ENCODE measurements at places on chromosomes 16 and 17.

GRCh38 chr17:71037386-71037785 lies 868.1 kb downstream of the KCNJ2 start:
- DNase-seq = no peak

- DNase-seq = no peak
These were observed 10.3 kb upstream of the ABCC12 start for GRCh38 chr16:48165961-48166578.

- DNase-seq = no peak
These were observed 1.9 kb downstream of the NTN3 start for GRCh38 chr16:2472885-2473445.

DNA sequence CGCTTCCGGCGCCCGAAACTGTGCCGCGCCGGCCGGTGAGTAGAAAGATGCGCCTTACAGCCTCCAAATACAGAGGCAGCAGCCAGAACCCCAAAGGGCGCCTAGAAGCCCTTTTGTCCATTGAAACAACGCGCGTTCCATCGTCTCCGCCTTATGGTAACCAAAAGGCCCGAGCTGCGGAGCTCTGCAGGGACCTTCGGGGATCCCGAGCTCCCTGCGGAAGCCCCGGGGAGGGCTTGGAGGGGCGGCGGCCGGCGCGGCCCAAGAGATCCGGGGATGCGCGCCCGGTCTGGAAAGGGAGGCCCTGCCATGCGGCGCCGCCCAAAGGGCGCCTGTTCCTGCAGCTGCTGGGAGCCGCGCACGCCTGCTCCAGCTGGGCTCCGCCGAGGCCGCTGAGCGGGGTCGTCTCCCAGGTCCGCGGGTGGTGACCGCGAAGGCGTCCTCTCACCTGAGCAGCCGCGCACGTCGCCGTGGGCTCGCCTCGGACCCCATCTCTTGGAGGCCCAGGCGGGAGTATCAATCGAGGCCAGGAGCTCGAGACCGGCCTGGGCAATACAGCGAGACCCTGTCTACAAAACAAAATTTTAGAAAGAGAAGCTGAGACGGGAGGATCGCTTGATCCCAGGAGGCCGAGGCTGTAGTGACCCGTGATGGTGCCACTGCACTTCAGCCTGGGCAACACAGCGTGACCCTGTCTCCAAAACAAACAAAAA lies 742 bp upstream of the FBXO31 start:
- DNase-seq = no peak

DNA sequence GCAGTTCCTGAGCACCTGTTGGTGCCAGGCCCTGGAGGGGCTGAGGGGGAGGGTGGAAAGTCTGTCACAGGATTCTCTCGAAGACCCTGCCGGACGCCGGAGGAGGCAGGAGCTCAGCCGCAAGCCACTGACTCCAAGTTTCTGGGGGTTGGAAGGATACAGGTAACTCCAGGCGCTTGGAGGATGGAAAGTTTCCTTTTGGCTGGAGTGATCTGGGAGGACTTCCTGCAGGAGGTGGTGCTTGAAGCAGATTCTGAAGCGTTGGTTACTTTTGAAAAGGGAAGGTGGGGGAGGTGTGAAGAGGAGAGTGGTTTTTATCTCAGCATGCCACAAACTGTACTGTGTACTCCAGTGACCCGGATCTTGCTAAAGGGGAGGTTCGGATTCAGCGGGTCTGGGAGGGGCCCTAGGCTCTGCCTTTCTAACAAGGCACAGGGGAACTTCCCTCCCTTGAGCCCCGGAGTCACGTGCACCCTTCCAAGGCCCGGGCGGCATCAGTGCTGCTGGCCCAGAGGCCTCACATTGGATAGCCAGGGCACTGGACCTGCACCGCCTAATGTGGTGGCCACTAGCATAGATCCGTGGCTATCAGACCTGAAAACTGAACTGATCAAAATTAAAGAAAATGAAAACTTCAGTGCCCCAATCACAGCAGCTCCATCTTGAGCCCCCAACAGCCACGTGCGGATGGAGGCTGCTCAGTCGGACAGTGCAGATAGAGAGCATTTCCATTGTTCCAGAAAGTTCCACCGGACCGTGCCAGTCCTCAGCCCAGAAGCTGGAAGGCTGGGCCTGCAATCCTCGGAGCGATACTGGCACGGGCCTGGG lies 42.2 kb upstream of the GSE1 start:
- DNase-seq = no peak

- DNase-seq = no peak
These were observed 666 bp downstream of the HGS start for GRCh38 chr17:81684442-81684911.

GRCh38 chr16:72073560-72074230 lies 10.7 kb downstream of the HPR start:
- DNase-seq = no peak

DNA sequence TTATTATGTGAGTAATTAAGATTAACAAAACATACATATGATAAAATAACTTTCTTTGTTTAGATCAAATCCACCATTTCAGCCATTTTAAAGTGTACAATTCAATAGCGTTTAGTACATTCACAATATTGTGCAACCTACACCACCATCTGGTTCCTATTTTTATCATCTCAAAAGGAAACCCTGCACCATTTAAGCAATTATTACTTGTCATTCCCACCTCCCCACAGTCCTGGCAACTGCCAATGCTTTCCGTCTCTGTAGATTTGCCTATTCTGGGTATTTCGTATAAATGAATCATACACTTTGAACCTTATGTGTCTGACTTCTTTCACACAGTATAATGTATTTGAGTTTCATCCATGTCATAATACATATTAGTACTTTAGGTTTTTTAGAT lies 162.5 kb upstream of the CNTNAP4 start:
- DNase-seq = no peak

- DNase-seq = no peak
These were observed 19.5 kb upstream of the GSE1 start for GRCh38 chr16:85593494-85594221.

DNA sequence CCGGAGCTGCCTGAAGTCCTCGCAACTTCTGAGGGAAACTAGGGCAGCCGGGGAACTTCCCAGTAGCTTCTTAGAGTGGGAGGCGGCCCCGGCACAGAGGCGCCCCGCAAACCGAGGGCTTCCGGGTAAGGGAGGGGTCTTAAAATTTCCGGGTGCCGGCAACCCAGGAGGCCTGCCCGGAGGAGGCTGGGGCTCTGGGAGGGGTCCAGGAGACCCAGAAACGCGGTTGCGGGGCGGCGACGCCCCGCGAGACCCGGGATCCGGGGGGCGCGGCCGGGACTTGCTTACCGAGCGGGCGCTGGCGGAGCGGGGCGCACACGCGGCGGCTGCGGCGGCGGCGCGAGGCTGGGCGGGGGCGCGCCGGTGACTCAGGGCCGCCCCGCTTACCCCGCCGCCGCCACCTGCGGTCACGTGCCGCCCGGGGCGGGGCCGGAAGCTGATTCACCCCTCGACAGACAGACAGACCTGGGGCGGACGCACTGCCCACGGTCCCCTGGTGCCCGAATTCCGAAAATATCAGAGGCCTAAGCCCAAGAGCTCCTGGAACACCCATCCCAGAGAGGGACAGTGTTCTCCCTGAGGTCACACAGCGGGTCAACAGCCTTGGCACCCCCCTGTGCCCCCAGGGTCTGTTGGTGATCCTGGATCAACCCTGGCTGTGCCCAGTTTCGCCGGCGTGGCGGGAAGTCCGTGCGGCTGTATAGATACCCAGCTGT lies at the start of gene FAM83G:
Gene FAM83G, minus strand, starts transcription at position 344 of the 716 bp plus-strand sequence. CDS start 723 bp downstream, outside the sequence.
- DNase-seq = peak; percentile 83

DNA sequence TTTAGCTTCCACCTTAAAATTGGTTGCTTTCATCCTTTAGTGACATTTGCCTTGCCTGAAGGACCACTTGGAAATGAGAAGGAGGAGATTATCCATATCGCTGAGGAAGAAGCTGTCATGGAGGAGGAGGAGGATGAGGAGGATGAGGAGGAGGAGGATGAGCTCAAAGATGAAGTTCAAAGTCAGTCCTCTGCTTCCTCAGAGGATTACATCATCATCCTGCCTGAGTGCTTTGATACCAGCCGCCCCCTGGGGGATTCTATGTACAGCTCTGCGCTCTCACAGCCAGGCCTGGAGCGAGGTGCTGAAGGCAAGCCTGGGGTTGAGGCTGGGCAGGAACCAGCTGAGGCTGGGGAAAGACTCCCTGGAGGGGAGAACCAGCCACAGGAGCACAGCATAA lies 11.5 kb upstream of the TMEM106A start:
- no peak for DNase-seq

DNA sequence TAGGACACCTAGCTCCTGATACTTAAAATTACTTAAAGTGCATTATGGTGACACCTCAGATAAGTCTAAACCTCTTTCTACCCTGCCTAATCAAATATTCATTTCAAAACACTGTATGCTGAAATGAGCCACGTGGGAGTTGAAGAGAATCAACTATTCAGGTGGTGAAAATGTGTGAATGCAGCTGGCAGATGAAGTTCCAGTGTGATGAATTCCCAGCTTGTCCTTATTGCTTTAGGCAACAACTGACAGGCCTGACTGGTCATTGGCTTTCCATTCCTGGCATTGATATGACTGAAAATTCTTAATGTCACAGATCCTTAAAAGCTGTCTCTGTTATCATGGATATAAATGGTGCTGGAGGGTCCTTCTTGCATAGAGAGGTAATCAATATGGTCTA lies 301.9 kb upstream of the TBX2 start:
- no peak for DNase-seq

DNA sequence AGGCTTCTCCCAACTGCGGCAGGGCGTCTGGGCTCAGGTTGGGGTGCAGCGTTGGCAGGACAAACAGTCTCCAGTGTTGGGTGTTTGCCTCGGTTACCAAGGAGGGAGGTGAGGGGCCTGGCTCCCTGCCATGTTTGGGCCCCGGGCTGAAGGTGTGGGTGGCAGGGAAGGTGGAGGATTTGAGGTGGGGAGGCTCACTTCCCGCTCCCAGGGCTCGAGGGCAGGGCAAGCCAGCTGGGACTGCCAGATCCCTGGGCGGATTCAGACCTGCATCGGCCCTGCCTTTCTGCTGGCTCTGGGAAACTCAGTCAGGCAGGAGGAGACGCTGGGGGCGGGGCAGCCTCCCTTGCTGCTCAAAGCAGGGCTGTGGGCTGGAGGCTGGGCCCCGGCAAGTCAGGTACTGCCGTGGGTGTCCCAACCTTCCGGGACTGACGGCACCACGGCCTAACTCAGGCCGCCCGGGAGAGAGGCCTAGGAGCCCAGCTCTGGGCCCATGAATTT lies 31.3 kb upstream of the KRT17 start:
- no peak for DNase-seq

DNA sequence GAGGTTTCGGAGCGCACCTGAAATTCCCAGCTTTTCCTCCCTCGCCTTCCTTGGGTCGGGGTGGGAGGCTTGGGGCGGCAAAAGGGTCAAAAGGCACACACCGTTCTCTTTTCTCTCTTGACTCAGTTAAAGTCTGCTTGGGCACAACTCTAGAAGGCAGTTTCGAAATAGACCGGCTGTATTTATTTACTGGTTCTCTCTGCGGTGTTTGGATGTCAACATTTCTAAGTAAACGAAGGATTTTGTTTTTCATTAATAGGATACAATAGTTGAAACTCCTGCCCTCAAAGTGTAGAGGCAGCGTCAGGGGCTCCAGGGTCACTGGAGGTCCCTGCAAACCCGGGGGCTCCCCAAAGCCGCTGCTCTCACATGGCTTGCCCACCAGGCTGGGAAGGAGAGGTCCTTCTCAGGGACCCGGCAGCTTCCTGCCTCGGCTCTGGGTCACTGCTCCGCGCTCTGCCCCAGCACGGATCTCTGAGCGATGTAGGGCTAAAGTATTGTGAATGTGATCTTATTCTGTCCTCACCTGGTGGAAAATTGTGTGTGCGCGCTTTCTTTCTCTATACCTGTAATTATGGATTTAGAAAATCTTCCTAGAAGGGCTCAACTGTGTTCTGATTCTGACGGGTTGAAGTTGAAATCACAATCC lies 952 bp downstream of the BMERB1 start:
- DNase-seq = no peak

DNA sequence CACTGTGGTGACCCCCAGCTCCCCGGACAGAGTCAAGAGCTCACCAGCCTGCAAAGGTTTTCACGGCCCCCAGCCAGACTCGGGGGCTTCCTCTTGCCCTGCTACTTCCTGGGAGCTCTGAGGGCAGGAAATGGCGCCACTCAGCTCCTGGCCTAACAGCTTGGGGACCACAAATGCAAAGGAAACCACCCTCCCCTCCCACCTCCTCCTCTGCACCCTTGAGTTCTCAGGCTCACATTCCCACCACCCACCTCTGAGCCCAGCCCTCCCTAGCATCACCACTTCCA lies 375 bp upstream of the SPN start:
- no peak for DNase-seq

GRCh38 chr16:87824016-87824990 lies 45.0 kb downstream of the SLC7A5 start:
- no peak for DNase-seq

- no peak for DNase-seq
These were observed 130.1 kb upstream of the HLF start for GRCh38 chr17:55134486-55135157.

DNA sequence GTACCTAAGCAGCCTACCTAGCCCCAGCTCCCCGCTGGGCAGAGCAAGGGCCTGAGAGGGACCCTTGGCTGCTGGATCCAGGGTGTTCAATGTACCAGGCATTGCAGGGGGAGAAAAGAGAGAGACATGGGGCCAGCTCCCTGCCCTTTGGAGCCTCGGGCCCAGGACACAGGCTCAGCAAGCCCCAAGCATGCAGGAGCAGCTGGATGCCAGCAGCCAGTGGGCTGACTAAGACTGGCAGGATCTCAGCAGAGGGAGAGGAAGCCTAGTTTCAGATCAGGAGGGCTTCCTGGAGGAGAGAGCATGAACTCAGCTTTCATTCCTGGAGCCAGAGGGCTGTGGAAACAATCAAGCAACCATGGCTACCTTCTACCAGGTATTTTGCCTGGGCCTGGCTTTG lies 82.0 kb upstream of the NKD1 start:
- no peak for DNase-seq

DNA sequence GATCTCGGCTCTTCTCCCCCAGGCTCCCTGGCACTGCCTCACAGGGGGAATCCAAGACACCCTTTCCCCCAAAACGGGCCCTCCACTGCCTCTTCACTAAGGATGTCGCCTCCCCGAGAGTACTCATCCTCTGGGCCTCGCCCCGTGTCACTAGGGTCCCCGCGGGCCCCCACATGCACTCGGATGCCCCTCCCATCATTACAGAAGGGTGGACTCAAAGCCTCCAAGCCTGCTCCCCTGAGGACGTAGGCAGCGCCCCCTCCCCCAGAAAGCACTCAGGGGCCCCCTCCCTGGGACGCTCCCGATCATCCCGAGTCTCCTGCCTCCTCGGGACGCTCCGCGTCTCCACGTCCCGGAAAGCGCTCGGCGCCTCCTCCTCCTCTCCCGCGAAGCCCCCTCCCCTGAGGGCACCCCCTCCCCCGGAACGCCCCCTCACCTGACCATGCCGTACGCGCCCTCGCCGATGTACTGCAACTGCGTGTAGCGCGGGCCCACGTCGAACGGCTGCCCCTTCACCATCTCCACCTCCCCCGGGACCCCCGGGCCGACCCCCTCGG lies 338 bp downstream of the MAPK3 start:
- no peak for DNase-seq

GRCh38 chr17:10177131-10177912 lies 21.1 kb downstream of the GAS7 start:
- no peak for DNase-seq

Data from activated effector memory CD4-positive, alpha-beta T cell treated with Interleukin-2 at 50 U/mL for 16 hours (primary cell).